ENCODE measurements at places on chromosomes 4 and X.

GRCh38 chr4:37737466-37737865 is 51.3 kb upstream of the RELL1 start:
- no peak for DNase-seq

- peak; percentile 51 for DNase-seq
These were observed 26.1 kb upstream of the PRDM8 start for GRCh38 chr4:80171251-80171650.

GRCh38 chrX:127124871-127125270 is 305.3 kb downstream of the PRR32 start:
- DNase-seq, result no peak

DNA sequence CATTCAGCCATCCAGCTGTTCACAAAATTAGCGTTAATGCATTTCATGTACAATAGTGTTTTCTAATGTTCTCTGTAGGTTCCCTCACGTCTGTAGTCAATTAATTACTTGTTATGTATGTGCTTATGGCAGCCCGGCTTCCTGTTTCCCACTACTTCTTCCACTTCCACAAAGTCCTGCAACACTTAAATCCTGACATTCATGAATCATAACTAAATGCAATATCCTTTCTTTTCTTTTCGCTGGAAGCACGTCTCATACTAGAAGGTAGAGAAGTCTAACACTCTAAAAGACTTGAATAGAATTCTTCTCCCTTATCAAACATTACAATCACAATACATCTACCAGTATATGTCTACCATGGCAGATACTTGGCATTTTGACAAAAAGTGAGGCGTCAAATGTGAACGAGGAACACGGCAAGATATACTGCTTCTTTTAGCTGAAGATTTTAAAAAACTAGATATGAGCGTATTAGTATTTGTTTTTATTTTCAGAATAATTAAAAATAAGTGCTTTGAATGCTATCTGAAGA is 239.0 kb upstream of the DIAPH2 start:
- DNase-seq, result no peak

GRCh38 chrX:122248681-122249080 is 935.4 kb upstream of the GRIA3 start:
- no peak for DNase-seq

DNA sequence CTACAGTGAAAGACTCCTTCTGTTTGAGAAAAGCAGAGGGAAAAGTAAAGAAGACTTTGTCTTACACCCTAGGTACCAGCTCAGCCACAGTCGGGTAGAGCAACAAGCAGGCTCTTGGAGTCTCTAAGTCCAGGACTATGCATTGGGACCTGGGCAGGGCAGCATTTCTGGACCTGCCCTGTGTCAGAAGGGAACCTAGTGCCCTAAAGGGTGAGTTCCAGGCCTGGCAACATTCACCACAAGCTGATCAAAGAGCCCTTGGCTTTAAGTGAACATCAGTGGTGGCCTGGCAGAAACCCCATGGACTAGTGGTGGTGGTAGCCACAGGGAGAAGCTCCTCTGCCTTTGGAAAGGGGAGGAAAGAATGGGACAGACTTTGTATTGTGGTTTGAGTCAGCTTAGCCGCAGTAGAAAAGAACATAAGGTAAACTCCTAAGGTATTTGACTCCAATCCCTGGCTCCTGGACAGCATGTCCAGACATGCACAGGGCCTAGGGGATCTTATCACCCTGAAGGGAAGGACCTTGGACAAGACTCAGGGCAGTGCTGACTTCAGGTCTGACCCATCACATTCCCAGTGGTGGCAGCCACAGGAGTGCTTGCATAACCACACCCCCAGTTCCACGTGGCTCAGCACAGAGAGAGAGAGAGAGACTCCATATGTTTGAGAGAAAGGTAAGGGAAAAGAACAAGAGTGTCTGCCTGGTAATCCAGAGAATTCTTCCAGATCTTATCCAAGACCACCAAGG is 32.6 kb downstream of the CCDC158 start:
- DNase-seq, result no peak

- no peak for DNase-seq
These were observed 697.8 kb upstream of the HS3ST1 start for GRCh38 chr4:12126474-12126873.

DNA sequence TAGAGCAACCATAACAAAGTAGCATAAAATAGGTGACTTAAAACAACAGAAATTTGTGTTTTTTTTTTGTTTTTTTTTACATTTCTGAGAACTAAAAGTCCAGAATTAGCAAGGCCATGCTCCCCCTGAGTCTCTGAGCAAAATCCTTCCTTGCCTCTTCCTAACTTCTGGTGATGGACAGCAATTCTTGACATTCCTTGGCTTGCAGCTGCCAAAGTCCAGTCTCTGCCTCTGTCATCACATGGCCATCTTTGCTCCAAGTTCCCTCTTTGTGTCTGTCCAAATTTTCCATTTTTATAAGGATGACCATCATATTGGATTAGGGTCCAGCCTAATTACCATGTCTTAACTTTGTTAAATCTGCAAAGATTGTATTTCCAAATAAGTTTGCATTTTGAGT is 407.2 kb downstream of the PDHA2 start:
- no peak for DNase-seq

GRCh38 chr4:82469791-82470345 is 39.5 kb downstream of the ENOPH1 start:
- DNase-seq, result no peak

GRCh38 chr4:139154538-139154937 is 22.5 kb downstream of the ELF2 start:
- no peak for DNase-seq

- no peak for DNase-seq
These were observed 262.4 kb downstream of the ADGRA3 start for GRCh38 chr4:22253431-22253830.

GRCh38 chr4:38710053-38710452 is 46.1 kb downstream of the KLF3 start:
- DNase-seq, result no peak

DNA sequence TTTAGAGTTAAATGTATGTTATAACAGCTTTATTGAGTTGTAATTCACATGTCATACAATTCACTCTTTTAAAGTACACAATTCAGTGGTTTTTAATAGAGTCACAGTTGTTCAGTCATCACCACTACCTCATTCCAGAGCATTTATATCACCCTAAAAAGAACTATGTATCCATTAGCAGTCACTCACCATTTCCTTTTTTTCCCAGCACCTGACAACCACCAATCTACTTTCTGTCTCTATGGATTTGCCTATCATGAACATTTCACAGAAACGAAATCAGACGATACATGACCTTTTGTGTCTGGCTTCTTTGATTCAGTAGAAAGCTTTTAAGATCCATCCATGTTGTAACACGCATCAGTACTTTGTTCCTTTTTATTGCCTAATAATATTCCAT is 52.9 kb upstream of the FRAS1 start:
- no peak for DNase-seq

DNA sequence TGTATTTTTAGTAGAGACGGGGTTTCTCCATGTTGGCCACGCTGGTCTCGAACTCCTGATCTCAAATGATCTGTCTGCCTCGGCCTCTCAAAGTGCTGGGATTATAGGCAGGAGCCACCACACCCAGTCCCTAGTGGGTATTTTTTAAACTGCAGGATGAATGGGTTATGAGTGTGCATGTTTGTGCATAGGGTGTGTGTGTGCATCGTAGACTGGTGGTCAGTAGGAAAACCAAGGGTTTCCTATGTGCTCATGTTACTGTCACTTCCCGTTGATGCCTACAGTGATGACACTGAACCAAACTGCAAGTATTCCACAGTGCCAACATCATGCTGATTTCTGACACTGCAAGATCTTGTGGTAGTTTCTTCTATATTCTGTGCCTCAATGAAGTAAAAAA is 41.1 kb downstream of the DDIT4L start:
- no peak for DNase-seq

GRCh38 chr4:38768968-38769394 is 13.8 kb downstream of the TLR10 start:
- no peak for DNase-seq

GRCh38 chr4:20444599-20445337 is 193.1 kb downstream of the SLIT2 start:
- DNase-seq, result no peak

Data from stimulated activated CD4-positive, alpha-beta T cell treated with anti-CD3 and anti-CD28 coated beads, Interleukin-15, amount 100 ng/mL, for 24 hours (primary cell).